ENCODE measurements at places on chromosomes 3 and 15.
A peak's percentile ranks its signal among the peaks of the same experiment; 100 is the strongest.

DNA sequence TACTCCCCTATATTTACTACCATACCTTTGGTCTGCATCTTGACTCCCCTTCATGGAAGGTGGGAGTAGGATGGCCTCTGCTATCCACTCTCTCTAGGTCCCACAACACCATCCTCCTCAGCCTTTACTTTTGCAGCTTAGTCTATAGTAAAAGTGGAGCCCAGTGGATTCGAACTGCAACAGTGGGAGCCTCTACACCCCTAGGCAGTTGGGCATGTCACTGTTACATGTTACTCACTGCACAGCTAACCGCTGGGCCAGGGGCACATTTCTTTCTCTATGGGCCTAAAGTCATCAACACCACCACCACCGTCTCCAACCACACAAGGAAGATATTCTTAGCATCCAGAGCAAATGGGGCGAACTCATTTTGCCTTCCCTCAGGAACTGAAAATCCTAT, 62.9 kb downstream of the KLF13 start:
- DNase-seq: no peak

DNA sequence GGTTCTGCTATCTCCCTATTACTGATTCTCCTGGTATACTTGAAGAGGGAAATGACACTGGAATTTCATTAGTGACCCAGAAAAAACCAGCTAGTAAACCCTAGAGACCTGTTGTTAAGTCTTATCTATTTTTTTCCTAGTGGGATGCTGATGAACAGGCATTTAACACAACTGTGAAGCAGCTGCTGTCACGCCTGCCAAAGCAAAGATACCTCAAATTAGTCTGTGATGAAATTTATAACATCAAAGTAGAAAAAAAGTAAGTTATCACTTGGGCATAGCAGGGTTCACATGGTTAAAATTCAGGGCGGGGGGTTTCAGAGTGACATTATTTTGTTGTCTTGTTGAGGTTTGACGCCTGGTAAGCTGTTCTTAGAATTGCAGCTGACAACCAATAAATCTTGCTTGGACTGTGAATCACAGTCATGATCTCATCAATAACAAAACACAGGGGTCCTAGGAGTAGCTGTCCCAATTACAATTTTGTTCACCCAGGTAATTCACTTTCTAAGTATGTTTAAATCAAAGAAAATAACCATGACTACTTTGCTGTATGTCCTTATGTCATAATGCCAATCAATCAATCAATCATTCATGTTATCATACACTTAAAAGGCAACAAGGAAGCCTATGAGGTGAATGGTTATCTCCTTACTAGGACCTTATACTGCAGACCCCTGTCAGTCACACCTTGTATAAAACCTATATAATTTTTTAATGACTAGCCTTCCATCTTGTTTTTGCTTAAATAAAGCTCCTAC, 4.6 kb downstream of the SRP14 start:
- no peak for DNase-seq

DNA sequence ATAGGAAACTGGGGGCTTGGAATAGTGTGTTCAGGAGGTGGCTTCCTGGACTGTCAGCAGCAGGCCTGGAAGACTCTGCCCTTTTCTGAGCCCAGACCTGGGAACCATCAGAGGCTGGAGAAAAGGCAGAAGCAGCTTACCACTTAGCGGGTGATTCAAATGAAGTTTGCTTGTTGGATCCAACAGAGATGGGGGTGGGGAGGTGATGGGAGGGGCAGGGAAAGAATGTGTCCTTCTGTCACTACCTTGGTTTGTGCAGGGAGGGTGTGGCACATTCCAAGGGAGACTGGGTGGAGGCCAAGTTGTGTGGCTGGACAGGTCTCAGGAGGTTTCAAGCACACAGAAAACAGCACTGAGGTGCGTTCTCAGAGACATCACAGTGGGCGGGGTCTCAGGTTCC, 58.8 kb downstream of the TRAK1 start:
- DNase-seq: no peak

DNA sequence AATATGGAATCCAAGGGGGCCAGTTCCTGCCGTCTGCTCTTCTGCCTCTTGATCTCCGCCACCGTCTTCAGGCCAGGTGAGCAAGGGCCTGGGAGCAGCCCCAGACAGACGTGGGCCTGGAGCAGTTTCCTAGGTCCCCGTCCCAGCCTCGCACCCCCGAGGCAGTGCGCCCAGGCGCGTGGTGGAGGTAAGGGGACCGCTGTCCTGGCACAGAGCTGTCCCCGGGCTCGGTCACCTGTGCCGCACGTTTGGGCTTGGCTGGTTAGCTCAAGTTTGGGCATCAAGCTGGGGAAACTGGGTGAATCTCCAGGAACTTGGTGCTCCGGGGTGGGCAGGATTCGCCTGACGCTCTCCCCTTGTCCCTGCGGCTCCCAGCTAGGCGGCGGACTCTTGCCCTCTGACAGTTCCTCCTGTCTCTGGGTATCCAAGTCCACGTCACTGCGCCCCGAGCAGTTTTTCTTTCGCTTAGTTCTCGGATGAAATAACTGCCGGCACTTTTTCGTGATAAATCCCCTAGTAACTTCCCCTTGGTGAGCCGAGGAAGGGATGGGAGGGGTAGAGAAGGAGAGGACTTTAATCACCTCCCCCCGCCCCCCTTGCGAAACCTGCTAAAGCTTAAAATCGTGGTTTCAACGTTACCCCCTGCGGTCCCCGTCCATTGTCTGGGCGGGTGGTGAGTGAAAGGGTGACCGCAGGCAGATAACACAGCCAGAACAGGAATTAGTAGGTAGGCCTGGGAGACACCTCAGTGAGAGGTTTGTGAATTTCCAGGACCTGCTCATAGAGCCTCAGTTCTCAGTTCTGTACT, 901 bp downstream of the ALCAM start:
- DNase-seq: peak; percentile 84

- DNase-seq: no peak
Observed at GRCh38 chr3:24494618-24495325, at the start of gene THRB. Gene THRB (minus strand): TSS chr3:24494850.

DNA sequence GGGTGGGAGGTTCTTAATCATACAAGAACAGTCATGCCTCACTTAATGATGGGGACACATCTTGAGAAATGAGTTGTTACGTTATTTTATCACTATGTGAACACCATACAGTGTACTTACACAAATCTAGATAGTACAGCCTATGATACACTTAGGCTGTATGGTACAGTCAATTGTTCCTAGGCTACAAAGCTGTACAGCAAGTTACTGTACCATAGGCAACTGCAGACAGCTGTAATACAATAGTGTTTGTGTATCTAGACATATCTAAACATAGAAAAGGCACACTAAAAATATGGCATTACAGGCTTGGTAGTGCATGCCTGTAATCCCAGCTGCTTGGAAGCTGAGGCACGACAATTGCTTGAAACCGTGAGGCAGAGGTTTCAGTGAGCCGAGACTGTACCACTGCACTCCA, 55.7 kb upstream of the PLXND1 start:
- no peak for DNase-seq

DNA sequence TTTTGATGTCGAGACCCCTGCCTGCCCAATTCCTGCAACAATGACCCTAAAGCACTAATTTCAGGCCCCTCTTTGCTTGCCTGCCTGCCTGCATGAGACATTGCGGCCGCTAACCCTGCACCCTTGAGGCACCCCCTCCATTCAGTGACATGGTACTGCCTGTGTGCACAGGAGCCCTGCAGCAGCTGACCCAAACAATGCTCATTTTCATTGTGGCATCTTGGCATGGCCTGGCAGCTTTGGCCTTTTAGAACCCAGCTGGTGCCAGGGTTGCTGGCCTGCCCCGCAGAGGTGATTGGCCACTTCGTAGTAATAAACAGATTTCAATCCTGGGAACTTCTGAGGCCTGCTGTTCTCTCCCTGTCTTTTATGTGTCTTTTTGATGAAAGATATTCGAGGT, 33.8 kb downstream of the SLCO3A1 start:
- DNase-seq: no peak

DNA sequence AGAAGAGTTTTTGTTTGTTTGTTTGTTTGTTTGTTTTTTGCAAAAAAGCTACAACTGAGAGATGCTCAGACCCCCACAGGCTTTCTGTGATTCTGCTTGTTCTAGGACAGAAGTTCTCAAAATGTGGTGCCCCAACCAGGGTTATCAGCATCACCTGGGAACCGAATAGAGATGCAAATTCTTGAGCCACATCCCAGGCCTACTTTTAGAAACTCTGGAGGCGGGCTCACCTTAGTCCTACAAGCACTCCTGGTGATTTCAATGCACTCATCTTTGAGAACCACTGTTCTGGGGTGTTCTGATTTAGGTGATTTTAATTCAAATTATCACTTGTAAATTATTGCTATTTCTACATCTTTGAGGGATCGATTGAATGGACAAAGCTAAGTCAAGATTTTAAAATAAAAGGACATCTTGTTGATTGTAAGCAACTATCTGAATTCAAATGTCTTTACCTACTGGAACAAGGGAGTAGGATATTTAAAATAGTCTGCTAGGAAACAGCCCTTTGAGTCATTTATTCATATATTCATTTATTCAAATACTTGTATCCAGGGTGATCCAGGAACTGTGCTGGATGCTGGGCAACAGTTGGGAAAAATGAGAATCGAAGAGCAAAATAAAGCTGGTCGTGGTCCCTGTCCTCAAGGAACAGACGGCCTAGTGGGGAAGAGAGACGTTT, 44.7 kb upstream of the CADPS start:
- DNase-seq: no peak

GRCh38 chr3:11307830-11308432, 35.7 kb downstream of the ATG7 start:
- no peak for DNase-seq

DNA sequence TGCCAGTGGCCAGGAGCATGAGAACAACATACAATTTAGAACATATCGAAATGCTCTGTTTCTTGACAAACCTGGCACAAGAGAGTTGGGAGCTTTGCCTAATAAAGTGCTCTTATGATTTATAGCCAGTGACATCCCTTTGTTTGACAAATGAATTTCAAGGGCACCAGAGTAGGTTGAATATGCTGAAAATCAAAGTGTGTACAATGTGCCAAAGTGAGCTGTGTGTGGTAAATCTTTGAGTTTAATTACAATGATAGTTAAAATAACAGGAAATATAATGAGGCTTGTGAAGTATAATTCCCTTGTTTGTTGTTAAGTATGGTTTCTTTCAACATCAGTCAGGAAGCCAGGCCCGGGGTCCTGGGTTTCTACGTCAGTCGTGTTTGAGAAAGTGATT, 211.9 kb downstream of the EBLN2 start:
- DNase-seq: no peak

- DNase-seq: no peak
Observed at GRCh38 chr3:70779296-70779695, 466.9 kb upstream of the MDFIC2 start.

DNA sequence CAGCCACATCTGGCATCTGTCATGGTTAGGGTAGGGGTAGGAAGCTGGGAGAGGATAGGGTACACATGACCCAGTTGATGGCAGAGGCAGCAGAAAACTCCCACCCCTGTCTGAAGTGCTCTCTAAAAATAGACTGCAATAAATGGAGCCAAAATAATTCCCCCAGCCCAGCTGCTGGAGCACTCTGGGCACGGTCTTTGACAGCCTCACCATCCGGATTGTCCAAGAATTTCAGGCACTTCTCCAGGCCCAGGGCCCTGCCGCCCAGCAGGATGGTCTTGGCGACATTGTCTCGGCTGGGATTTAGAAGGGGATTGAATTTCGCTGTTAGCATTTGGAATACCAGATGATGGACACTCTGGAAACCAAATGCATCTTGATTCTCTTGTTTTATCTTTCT, 103.7 kb downstream of the IQSEC1 start:
- DNase-seq: no peak

- DNase-seq: no peak
Observed at GRCh38 chr3:64235605-64236004, 10.3 kb upstream of the PRICKLE2 start.

DNA sequence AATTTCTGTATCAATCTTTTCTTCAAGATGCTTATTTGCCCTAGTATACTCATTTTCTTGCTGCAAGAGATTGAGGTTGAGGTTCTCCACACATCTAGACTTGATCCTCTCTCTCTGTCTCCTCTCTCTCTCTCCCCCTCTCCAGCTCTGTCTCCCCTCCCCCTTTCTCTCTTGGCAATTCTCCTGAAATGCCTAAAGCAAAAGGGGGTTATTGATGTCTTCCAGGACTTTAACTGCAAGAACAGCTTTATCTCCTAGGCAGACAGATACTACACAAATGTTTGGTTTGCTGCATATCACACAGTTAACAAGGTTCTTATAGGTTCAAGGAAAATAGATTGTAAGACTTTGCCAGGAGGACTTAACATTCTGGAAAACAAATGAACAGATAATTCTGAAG, 52.1 kb downstream of the TMEM212 start:
- no peak for DNase-seq

GRCh38 chr3:10942690-10943205, 49.8 kb upstream of the SLC6A1 start:
- DNase-seq: no peak

GRCh38 chr15:51798281-51798680, 31.2 kb upstream of the TMOD3 start:
- no peak for DNase-seq

GRCh38 chr3:171261487-171261886, 198.7 kb downstream of the TNIK start:
- no peak for DNase-seq

GRCh38 chr3:150520408-150520807, 25.9 kb downstream of the SERP1 start:
- no peak for DNase-seq
